Aorta (tissue), 5 donors: ENCODE measurements at places on chromosomes 4 and X.
A peak's percentile ranks its signal among the peaks of the same experiment; 100 is the strongest.

DNA sequence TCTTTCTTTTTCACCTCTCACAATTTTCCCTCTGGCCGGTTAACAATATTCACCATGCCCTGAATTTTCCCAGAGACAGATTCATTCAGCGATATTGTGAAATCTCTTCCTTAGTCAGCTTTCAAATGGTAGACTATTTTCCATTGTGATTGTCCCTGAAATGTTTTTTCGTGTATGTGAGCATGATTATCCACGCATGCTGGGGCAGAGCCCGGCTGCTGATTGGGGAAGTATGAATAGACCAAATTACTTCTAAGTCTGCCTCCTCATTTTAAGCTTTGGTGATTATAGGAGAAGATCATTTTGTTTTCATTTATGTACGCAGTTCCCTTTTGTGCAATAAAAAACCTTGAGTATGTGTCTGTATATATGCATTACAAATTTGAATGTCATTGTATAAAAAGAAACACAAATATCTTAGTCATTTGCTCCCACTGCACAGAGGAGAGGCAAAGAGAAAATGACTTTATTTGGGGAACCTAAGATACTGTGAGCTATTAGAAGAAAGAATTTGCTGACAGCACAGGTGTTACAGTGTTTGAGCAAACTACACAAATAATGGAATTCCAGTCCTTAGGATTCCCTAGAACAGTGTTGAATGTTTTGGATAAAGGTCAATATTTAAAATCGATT, 11.3 kb downstream of the DTHD1 start:
- no peak for DNase-seq

GRCh38 chr4:4851081-4851480, 8.4 kb upstream of the MSX1 start:
- DNase-seq: peak; percentile 41

DNA sequence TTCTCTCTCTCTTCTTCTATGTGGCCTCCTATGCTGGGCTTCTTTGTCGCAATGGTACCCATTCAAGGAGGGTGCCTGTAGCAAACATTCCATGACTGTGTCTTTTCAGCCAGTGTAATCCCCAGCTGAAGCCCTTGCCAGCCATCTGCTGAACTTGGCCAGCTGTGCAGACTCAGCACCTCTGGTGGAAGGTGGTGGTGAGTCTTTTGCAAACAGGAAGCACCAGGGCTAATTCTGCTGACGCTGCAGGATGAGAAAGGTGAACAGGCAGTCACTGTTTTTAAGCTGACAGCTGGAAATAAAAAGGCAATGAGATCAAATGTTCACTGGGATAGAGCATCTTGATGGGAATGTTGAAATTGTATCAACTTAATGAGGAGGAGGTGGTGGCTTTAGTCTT, 298.7 kb upstream of the CLNK start:
- no peak for DNase-seq

GRCh38 chr4:62618042-62618441, 1417.9 kb downstream of the ADGRL3 start:
- no peak for DNase-seq

DNA sequence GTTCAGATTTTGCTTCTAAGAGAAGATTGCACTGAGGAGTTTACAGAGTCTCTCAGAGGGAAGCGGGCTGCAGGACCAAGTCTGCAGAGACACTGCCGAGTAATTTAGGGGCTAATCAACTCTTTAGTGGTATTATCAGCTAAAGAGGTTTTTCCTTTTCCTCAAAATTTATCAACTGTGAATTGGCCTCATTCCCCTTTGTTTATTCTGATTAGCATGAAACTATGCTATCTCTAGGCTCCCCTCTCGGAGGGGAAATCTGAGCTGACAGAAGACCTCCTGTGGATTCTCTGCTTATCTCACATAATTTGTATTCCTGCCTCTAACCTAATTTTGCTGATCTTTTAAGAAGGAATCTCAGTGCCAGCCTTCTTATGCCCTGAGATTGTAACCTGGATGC, 201.0 kb downstream of the DCTD start:
- no peak for DNase-seq

GRCh38 chrX:131068945-131069719, 11.0 kb downstream of the ARHGAP36 start:
- DNase-seq: no peak

GRCh38 chrX:108362026-108362425, 76.2 kb downstream of the COL4A6 start:
- no peak for DNase-seq
